ENCODE measurements at places on chromosomes 2 and 18.
A peak's percentile ranks its signal among the peaks of the same experiment; 100 is the strongest.

- no peak for DNase-seq
Observed at GRCh38 chr18:57437766-57438671, 2.8 kb downstream of the ONECUT2 start.

- DNase-seq: no peak
Observed at GRCh38 chr2:175383286-175383685, 201.8 kb upstream of the ATP5MC3 start.

DNA sequence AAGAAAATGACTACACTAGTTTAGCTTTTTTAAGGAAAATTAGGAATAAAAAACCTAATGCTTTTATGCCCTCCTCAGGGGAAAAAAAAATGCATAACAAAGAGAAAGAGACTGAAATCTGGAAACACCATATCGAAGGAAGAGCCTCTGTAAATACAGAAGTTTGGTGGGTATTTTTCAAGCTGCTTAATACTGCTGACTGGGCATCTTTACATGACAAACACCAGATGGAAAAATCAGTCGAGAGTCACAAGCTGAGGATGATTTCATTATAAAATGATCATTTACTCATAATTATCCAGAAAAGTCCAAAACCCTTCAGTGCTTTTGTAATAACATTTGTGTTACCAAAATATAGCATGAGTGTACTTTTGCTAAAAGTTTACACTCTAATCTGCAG is 1600.7 kb upstream of the ACVR2A start:
- no peak for DNase-seq

GRCh38 chr18:76255070-76255683 is 239.9 kb downstream of the ZNF516 start:
- DNase-seq: no peak

DNA sequence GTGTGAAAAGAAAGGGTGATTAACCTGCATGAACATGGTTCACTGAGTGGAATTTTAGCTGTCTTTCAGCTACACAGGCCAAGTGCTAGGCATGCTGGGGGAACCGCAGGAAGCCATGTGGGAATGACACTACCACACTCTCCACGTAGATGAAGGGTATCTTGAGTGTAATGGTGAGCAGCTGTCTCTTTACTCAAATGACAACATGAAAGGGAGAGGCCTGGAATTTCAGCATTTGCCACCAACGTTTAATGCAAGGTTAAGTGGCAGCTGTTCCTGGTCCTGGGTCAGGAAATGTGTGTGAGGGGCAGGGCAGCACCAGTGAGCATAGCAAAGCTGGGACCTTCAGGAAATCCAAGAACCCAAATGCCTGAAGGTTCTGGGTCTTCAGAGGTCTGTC is 588.4 kb downstream of the SLC4A3 start:
- DNase-seq: no peak

DNA sequence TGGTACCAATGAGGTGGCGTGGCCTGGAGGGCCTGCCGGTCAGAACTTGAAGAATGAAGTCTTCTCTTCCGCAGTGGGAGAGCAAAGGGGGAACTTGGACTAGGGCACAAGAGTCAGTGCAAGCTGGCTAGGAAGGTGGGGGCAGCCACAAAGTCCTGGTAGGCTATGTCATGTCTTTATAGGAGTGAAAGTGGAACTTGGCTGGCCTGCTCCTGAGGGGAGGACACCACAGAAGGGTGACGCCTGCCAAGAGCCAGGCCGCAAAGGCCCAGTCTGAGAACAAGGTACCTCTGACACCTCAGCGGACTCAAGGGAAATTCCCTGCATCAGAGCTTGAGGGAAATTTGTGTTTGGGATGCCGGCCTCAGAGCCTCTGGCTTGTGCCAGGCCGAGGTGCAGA is 32.2 kb upstream of the MAP3K20 start:
- DNase-seq: peak; percentile 1

- DNase-seq: no peak
Observed at GRCh38 chr18:68445668-68446426, 269.1 kb downstream of the TMX3 start.

GRCh38 chr2:63881205-63881604 is 39.5 kb downstream of the UGP2 start:
- no peak for DNase-seq

- DNase-seq: no peak
Observed at GRCh38 chr2:15861898-15862297, 78.5 kb upstream of the MYCN start.

GRCh38 chr2:75846683-75847190 is 136.0 kb upstream of the GCFC2 start:
- DNase-seq: no peak

DNA sequence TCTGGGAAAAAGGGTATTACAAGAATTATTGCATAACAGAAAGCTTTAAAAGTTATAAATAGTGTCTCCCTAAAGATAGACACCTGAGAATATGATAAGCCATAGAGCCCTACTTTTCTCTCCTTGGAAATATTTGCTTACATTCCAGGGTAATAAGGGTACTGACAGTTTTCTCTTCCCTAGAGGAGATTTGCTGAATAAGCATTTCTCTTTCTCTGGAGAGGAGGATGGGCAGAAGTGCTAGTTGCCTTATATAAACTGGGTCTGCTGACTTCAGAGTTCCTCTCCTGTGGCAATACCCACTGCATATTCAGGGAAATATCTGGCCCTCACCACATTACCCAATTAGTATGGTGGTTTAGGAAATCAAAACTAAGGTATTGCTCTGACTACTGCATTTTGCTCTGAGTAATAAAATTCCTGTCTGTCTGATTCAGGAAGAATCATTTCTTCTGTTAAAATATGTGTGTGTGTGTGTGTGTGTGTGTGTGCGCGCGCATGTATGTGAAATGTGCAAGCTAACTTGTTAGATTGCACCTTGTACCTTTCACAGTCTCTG is 1391.3 kb downstream of the DSC3 start:
- no peak for DNase-seq

DNA sequence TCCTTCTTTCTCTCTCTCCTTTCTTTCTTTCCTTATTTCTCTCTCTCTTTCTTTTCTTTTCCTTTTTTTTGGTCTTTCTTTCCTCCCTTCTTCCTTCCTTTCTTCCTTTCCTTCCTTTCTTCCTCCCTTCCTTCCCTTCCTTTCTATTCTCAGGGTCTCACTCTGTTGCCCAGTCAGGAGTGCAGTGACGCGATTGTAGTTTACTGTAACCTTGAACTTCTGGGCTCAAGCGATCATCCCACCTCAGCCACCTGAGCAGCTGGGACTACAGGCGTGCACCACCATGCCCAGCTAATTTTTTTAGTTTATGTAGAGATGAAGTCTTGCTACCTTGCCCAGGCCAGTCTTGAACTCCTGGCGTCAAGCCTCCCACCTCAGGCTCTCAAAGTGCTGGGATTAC is 83.8 kb upstream of the PPM1B start:
- DNase-seq: no peak

- no peak for DNase-seq
Observed at GRCh38 chr2:148590612-148591011, 53.9 kb upstream of the EPC2 start.

GRCh38 chr18:59911600-59911999 is 11.8 kb downstream of the PMAIP1 start:
- no peak for DNase-seq

GRCh38 chr2:226692521-226693126 is 107.0 kb downstream of the IRS1 start:
- DNase-seq: no peak

- no peak for DNase-seq
Observed at GRCh38 chr2:217527590-217528202, 475.1 kb downstream of the TNS1 start.

- no peak for DNase-seq
Observed at GRCh38 chr2:160308915-160309314, 108.8 kb upstream of the ITGB6 start.

DNA sequence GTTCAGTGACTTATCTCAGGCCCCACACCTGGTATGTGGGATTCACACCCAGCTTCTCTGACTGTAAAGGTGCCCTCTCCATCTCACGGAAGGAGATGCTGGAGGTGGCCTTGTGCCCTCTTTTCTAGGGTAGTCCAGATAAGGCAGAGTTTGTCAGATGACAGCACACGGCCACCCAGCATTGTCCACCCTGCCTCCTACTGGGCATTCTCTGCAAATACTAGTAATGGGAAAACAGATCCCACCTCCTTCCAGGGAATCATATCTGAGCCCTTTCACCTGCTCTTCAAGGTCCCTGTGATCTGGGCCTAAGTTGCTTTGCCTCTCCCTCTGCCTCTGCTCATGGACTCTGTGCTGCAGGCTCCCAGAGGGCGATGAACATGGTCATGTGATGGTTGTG is 214.7 kb downstream of the CLIP4 start:
- DNase-seq: no peak

GRCh38 chr2:12326449-12327190 is 390.1 kb upstream of the TRIB2 start:
- DNase-seq: no peak

GRCh38 chr2:231910771-231911170 is 15.4 kb downstream of the NPPC start:
- DNase-seq: no peak

GRCh38 chr2:217331523-217332416 is 471.9 kb upstream of the TNP1 start:
- DNase-seq: no peak

GRCh38 chr2:53087262-53087873 is 680.2 kb upstream of the CHAC2 start:
- DNase-seq: no peak

DNA sequence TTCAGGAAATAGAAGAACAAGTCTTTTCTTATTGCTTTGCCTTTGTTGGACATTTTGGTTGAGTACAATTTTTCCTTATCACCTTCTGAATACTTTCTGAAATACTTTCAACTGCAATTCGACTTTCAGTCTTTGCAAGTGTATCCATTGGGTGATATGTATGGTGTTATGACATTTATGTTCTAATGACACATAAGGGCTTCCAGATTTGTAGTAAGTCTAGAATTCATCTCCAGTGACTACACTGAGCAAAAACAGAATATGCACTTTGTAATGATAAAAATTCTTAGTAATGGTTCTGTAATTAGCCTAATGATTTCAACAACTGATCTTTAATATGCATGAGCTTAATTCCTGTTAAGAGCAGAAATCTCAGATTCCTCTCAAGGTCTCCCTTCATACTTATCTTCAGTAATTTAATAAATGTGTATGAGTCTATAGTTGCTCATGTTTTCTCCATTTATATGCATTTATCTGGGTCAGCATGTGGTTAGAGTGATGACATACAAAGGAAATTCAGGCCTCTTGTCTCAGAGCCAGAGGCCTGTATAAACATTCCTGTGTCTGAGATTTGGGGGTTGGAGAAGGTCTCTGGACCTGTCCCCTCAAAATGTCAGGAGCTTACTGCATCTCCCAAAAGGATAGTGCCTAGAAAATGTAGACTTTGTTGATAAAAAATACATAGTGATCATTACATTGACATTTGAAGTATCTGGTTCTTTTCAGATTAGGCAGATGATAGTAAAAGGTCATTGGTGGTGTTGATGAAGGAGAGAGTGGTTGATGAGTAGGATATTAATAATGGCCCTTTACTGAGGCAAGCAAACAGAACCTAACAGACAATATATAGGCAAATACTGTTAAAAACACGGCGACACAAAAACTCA is 114.9 kb downstream of the QPCT start:
- DNase-seq: no peak

- DNase-seq: no peak
Observed at GRCh38 chr2:196059491-196059960, 9.1 kb downstream of the DNAH7 start.

GRCh38 chr2:174635776-174636404 is 38.3 kb upstream of the WIPF1 start:
- no peak for DNase-seq

DNA sequence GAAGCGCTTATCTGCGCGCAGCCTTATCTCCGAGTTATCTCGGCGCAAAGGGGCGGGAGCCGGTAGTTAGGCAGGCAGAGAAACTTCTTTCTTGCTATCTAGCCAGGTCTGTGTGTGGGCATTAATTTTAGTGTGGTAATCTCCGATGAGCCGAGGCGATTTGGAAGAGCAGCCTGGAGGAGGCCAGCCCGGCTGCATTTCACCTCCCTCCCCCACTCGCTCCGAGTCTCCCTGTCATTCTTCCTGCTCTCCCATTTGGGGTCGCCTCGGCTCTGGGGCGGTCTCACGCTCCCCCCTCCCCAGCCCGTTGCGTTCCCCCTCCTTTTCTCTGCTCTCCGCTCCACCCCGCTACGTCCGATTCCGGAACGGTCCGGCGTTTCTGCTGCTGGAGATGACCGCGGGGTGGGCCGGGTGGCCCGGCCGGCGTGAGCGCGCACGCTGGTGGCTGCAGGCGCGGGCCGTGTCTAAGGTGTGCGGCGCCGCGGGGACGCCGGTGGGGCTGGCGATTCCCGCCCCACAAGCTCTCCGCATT is 566 bp downstream of the GATA6 start:
- no peak for DNase-seq

DNA sequence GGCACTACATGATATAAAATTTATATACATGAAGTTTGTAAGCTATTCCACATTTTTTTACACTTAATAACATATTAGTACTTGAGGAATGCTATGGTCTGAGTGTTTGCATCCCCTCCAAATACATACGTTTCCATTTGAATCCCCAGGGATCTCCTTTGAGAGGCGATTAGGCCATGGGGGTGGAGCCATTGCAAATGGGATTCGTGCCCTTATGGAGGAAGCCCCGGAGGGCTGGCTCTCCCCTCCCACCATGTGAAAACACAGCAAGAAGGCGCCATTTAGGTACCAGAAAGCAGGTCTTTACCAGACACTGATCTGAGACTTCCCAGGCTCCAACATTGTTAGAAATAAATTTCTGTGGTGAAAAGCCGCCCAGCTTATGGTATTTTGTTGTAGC is 20.8 kb upstream of the MBP start:
- no peak for DNase-seq

DNA sequence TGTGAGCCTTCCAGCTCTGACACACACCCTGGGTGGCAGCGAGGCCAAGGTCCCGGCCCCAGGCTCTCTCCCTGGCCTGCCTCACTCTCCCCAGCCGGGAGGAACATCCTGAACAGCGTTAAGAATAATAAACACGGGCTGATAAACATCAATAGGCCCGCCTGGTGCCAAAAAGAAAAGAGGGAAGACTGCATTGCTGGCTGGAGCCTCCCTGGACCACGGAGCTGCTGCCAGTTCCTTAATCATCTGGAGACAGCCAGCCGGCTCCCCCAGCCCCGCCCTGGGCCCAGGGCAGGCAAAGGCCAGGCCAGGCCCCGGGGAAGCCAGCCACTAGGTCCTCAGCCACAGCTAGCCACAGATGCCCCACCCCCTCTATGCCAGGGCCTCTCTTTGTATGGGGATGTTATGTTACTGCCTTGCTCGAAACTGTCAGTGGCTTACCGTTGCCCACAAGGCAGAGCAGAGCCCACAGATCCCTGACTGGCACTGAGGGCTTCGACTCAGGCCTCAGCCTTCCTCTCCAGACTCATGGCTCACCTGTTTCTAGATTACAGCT is 293.7 kb downstream of the DYSF start:
- no peak for DNase-seq
